Activated naive CD4-positive, alpha-beta T cell (primary cell): ENCODE measurements at places on chromosomes 1 and 21.

DNA sequence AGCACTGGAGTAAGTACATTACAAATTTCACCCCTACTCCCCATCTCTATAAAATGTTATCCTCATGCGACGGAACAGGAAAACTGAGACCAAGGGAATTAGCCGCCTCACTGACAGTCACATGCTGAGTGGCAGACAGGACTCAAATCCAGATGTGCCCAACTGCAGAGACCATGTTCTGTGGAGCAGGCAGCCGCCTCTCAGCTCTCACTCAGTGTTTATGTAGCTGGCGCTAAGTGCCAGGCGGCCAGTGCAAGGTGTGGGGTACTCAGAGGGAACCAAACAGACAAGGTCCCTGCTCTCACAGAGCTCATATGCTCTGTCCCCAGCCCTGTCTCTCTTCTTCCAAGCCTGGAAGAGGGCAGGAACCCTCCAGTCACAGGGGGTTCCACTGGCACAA, 5.1 kb downstream of the CAPZB start:
- no peak for DNase-seq

- DNase-seq: no peak
These were observed 160.1 kb downstream of the FASLG start for GRCh38 chr1:172818841-172819527.

GRCh38 chr1:108504447-108504846, 54.3 kb downstream of the NBPF6 start:
- DNase-seq: no peak

DNA sequence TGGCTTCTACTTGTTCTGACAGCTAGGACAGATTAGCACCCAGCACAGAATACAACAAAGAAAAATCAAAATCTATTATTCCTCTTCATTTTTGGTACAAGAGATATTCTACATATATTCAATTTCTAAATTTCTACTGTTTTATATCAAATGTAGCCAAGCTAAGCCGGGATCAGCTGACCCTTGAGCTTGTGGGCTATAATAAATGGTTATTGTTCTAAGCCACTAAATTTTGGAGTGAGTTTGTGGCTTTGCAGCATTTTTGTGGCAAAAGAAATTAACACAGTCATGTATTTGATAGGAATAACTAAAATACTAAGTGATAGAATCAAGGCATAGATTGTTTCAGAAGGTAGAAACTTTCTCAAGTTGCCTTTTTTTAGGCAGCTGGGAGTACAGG, 50.7 kb downstream of the APP start:
- DNase-seq: no peak
